ENCODE measurements at places on chromosomes 2 and 18.

DNA sequence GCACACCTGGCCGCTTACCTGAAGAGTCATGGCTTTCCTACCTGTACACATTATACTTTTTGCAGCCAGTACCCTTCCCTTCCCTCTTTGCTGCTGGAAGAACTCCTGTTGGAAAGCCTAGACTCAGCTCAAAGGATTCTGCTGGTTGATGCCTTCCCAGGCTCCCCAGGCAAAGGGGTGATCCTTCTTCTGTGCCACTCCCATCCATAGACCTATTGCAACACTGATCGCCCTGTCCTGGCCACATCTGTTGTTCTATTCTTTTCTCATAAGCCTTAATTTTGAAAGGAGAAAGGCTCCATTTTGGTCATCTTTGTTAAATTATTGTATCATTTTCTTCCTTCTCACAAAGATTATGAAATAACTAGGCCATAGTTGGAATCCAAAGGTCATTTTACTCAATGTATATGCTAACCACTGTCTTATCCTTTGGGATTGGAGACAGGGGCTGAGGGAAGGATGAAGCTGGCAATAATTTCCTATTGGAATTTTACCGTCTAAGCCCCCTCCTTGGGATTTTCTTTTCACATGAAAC, 3.4 kb upstream of the PRKCE start:
- no peak for DNase-seq

- DNase-seq, result no peak
Measured at GRCh38 chr18:36194600-36195315, 7.5 kb downstream of the MOCOS start.

DNA sequence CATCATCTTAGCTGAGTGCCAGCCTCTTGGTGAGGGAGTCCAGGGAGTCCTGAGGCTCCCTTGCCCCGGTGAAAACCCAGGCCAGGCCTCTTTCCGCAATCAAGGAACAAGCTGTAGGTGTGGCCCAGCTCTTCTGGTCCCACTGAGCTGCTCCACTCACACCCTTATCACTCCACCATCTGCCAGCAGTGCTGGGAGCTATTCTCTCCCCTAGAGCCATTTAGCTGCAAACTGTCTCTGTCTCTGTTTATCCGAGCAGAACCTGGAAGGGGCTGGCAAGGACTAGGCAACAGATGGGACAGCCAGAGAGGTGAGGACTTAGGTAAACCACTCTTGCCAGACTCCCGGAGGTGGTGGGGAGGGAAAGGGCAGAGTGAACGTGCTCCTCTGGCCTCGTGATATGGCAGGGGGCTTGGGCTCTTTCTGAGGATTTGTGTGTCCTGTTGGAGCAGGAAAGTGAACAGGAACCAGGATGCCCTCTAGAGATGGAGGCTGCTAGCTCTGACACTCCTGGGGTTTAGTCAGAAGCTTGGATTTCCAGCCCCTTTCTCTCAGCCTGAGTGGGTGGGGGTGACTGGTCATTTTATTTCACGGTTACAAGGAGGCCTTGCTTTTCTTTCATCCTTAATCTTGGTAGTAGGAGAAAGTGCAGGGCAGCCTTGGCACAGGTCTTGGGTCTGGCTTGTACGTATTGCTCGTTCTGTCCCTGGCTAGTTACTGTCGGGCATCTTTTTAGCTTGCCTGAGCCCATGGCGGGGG, 19.6 kb downstream of the B3GNT2 start:
- DNase-seq, result no peak

- DNase-seq, result no peak
Measured at GRCh38 chr2:51299370-51299769, 267.4 kb upstream of the NRXN1 start.

- DNase-seq, result no peak
Measured at GRCh38 chr2:30106543-30106942, 40.3 kb upstream of the YPEL5 start.

GRCh38 chr18:33923980-33924379, 300.7 kb downstream of the NOL4 start:
- no peak for DNase-seq

DNA sequence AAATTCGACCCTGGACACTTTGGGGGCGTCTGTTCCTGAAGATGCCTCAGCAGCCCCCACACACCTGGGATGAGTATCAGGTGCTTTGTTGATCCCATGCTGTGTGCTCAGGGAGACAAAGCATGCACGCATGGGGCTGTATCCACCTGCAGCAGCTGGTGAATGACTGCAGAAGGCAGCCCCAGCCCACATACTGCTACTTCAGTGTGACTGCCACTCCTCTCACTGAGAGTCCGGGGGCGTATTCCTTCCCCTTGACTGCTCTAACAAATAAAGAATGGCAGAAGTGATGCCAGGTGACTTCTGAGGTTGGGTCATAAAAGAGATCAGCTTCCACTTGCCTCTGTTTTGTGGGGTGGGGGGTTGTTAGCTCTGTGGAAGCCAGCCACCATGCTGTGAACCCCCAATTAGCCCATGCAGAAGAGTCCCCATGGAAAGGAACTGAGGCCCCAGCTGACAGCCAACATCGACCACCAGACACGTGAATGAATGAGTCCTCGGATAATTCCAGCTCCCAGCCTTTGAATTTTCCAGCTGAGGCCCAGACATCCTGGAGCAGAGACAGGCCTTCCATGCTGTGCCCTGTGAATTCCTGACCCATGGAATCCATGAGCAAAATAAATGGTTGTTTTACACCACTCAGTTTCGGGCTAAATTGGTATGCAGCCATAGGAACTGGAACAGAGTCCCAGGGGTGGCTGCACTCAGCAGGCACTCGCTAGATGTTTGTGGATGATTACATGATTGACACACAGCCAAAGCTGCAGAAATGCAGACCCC, 289.3 kb downstream of the CELF4 start:
- DNase-seq, result no peak

- DNase-seq, result no peak
Measured at GRCh38 chr2:151860613-151861146, 32.5 kb upstream of the ARL5A start.

DNA sequence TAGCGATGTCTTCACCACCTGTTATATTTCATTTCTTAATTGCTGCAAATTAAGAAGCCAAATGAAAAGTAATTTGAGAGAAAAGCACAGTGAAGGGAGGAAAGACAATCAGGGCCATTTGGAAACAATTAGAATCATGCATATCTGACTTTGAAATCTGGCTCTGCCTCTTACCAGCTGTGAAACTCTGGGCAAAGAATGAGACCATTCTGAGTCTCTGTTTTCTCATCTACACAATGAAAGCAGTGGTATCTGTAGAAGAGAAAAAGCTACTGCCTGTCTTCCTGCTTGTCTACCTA, 334.5 kb upstream of the CYRIA start:
- DNase-seq, result no peak

DNA sequence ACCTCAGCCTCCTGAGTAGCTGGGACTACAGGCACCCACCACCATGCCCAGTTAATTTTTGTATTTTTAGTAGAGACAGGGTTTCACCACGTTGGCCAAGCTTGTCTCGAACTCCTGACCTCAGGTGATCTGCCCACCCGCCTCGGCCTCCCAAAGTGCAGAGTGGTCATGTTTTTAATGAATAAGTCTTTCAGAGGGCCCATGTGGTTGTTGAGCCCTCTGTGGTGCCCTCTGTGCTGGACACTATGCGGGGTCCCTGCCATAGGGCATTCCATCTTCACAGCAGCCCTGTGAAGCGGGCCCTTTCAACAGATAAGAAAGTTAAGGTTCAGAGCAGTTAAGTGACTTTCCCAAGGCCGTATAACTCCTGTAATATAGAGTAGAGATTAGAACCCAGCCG, 25.9 kb downstream of the MYO7B start:
- DNase-seq, result no peak

DNA sequence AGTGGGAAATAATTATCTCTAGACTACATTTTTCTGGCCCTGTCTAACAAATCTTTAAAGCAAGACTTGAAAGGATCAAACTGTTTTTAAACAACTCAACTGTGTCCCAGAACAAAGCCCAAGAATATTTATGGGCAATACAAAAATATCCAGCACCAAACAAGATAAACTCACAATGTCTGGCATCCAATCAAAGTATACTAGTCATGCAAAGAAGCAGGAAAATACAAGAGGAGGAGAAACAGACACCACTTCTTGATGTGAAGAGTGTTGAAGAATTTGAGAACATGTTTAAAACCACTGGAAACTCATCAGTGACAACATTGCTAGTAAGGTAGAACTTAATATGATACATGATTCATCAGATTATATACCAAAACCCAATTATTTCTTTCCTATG, 66.1 kb upstream of the CDC42EP3 start:
- DNase-seq, result no peak

DNA sequence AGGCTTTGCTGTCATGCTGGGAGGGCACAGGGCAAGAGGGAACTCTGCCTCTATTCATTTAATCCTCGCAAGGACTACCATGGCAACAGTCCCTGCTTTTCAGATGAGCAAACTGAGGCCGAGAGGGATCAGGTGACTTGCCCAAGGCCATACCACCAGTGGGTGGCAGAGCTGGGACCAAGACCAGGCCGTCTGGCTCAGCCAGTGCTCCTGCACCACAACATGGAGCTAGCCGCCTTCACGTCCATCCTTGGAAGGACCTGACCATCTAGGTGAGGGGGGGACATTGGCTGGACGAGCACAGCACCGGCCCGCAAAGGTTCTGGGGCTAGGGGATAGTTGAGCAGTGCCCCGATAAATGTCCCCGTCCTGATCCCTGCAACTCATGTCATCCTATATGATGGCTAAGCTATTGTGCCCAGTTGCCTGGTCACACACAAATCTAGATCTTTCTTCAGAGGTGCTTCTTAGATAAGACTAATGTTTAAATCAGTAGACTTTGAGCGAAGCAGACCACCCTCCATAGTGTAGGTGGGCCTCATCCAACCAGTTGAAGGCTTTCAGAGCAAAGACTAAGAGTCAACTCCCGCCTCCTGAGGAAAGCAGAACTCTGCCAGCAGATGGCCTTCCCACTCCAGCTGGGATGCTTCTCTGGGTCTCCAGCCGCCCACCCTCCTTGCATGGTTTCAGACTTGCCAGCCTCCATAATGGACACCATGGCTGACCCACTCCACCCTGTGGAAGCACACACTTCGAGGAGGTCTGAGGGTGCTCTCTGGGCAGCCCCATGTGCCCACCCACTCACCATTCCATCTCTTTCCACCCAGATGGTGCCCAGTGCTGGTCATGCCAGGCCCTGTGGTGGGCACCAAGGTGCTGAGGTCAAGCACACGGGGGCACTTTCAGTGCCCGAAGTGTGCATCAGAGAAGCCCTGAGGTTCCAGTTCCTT, 214.8 kb upstream of the RAB6C start:
- DNase-seq, result no peak

DNA sequence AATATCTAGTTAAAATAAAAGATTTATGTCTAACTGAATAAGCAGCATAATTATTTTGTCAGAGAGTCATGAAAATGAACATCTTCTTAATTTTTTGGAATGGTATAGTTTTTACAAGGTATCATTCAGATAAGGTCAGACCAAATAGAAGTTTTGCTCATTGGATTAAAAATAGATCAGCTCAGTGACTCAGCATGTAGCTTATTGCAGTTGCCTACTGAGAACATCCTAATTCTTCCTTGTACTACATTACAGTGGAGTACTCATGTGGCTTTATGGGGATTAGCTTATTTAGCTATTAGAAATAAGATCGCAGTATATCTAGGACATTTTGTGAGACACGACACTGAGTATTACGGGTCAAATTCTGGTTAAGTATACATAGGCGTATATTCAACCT, 38.2 kb upstream of the PPM1B start:
- no peak for DNase-seq

DNA sequence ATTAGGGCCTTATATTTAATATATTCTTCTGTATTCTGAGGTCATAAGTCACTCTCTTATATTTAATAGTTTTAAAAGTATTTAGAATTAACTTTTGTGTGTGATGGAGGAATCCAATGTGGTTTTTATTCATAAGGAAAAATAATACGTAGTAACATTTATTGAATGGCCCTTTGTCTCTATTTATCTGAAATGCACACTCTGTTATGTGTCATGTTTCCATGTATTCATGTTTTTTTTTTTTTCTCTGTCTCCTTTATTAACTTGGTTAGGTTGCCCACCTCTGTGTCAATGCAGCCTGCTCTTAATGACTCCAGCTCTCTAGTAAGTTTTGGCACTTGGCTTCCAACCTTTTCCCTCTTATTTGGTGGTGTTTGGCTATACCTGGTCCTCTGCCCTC, 33.8 kb downstream of the RNF144A start:
- no peak for DNase-seq

DNA sequence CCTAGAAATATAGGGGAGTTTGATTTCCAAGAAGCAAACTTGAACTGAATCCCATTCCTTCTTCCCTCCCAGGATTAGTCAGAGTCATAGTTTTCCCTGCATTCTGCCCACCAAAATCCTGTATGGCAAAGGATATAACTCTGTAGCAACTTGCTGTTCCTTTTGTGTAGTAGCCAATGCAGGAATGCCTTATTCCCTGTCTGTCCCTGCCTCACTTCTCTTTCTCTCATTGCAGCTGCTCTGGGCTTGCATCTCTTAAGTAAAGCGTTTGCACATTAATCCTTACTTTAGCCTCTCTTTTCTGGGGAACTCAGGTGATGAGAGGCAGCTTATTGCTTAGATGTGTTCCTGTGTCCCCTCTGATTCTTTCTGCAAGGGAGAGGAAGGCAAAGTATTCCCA, 333.1 kb upstream of the VWC2L start:
- no peak for DNase-seq

GRCh38 chr2:26273501-26273900, 28.8 kb downstream of the HADHB start:
- no peak for DNase-seq

DNA sequence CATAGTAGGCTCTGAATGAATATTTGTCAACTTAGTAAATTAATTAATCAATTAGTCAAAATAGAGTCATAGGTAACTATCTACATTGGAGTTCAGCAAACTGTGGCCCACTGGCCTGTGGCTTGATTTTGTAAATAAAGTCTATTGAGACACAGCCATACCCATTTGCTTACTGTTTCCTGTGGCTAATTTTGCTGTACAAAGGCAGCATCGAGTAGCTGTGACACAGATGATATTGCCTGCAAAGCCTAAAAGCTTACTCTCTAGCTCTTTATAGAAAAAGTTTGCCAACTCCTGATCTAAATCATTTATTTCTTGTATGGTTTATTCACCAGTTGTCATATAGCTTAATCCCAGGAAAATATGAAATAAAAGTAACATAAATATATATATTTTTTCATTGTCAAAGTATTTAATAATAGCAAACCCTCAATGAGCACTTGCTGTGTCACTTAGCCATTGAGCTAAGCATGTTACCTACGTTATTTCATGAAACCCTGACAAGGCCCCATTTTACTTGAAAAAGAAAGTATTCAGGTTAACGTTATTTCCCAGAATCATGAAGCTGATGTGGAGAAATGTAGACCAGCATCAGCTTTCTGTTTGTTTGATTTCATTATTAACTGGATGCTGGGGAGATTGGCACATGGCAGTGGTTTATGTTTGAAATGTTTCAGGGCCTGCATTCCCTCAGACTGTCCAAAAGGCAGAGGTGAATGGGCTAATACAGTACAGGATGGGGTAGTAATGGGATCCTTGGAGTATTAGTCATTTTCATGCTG, 69.6 kb downstream of the ICOS start:
- DNase-seq, result no peak

DNA sequence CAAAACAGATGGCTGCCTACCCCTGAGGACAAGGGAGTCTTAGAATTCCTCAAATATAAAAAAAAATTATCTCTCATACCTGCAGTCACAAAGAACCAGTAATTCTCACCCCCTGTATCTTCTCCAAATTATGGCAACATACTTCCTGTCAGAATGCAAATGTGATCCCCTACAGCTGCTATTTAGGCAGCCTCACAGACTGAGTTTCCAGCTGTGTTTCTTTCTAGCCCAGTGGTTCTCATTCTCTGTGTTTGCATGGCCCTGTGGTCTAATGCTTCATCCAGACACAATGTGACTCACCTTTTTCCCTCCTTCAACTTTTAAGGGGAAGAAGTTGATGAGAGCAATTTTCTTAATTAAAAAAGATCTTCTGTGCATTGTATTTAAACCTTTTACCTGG, 726.3 kb downstream of the TSN start:
- no peak for DNase-seq
